ENCODE measurements at places on chromosomes 7 and 10. TPM values are rescaled to one million over a fixed set of nuclear protein-coding genes. Genes with fewer than 3 reads are reported as not detected.
A peak's percentile ranks its signal among the peaks of the same experiment; 100 is the strongest.

The TMEM196 gene
- not detected for total RNA-seq

The DCLRE1A gene
- total RNA-seq = 3.7 TPM

The PDCD11 gene
- total RNA-seq = 23.5 TPM

The P4HA1 gene
- total RNA-seq = 7.8 TPM

The CALCR gene
- total RNA-seq = not detected

The GPC2 gene
- 0.20 TPM for total RNA-seq

The ZNF511 gene
- total RNA-seq = 34.9 TPM

The SH2D4B gene
- total RNA-seq = 0.04 TPM

The PTPN12 gene
- 54.9 TPM for total RNA-seq

The CYP26C1 gene
- not detected for total RNA-seq

The SAP25 gene
- total RNA-seq = 0.32 TPM

The FGFR2 gene
- total RNA-seq = 27.4 TPM

The WNT2 gene
- not detected for total RNA-seq

The LRIT2 gene
- not detected for total RNA-seq

The SPDYE5 gene
- not detected for total RNA-seq

GRCh38 chr7:35792472-35792871 lies 8.4 kb upstream of the SEPTIN7 start:
- ATAC-seq = no peak

- no peak for ATAC-seq
These were observed 20.9 kb downstream of the ZMIZ1 start for GRCh38 chr10:79089632-79090031.

- no peak for ATAC-seq
These were observed 102.1 kb upstream of the WDR11 start for GRCh38 chr10:120749072-120749471.

DNA sequence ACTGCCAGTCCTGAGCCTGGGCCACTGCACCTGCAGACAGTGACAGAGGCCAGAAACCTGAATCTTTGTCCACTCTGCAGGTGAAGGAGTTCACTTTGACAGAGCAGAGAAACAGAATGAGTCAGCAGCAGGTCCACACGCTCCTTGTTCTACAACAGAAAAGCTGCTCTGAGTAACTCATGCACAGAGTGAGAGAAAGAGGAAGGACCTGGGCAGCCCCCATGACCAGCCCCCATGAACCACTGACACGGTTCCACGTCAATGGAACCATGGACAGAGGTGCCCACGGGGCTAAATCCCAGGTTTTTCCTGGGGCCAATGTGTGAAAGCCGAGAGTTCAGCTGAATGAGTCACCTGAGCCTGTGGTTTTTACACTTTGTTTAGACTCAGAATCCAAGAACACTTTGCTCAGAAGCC lies 40.8 kb upstream of the CTBP2 start:
- ATAC-seq = peak; percentile 48

- no peak for ATAC-seq
These were observed 232.5 kb downstream of the MAD1L1 start for GRCh38 chr7:2000153-2000687.

DNA sequence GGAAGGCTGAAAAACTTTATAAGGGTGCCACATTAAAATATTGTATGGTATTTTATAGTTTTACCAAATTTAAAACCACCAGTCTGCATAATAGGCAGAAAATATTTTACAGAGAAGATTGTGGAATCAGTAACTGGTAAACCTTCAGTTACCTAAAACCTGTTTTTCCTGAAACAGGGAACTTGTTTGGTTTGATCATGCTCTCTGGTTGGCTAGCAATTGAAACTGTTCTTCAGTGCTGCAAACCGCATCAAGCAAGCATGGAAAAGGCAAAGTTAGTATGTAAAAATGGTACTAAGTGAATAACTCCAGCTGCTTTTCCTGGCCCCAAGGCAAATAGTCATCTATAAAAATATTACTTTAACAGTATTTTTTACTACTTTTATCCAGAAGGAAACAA lies 316.9 kb upstream of the LRRN3 start:
- peak; percentile 75 for ATAC-seq

DNA sequence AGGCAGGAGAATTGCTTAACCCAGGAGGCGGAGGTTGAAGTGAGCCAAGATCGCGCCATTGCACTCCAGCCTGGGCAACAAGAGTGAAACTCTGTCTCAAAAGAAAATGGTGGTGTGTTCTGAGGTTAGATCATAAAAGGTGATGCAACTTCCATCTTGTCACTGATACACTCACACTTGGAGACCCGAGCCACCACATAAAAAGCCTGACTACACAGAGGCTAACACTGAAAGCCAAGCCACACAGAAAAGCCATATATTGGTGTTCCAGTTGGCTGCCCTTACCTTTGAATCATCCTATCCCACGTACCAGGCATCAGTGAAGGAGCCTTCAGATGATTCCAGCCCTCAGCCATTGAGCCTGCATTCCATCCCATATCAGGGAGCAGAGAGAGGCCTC lies 4.0 kb downstream of the MORN4 start:
- no peak for ATAC-seq

GRCh38 chr10:79393221-79393923 lies 46.1 kb downstream of the PPIF start:
- ATAC-seq = no peak

GRCh38 chr7:45721686-45722598 lies 147.8 kb downstream of the ADCY1 start:
- ATAC-seq = no peak

DNA sequence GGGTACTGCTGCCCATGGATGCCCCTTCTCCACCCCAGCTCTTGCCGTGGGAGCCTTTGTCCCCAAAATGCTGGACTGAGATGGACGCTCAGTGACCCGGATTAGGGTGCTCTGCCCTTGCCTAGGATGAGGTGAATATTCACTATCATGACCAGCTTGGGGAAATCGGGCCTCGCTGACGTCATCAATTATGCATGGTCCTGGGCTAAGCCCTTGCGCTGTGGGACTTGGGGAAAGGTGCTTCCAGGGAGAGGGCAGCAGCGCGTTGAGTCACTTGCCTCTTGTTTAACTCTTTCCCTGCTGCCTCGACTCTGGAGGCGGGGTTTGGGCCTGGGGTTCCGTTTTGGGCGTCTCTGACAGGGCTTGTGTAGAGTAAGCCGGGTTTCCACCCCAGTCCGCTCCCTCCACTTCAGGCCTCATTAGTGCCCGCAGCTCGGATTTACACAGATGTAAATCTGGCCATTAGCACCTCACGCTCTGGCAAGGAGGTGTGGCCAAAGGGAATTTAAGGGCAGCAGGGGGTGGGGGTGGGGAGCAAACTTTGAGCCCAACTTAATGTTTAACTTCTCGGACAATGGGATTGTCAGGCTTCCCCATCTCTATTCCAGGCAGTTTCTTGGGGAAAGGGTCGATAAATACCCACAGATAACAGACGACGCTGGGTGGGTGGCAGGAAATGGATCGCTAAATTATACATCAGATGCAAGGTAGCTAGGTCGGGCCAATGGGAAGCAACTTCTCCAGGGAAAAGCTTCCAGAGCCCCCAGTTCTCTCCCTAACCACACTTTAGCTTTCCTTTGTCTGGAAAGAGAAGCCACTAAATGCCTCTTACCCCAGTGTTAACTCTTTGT lies 51.3 kb upstream of the TCF7L2 start:
- ATAC-seq = peak; percentile 52

- ATAC-seq = peak; percentile 16
These were observed 21.4 kb downstream of the DNAJB6 start for GRCh38 chr7:157358041-157358752.

GRCh38 chr10:31603235-31604087 lies 284.4 kb downstream of the ZEB1 start:
- peak; percentile 96 for ATAC-seq

GRCh38 chr7:17608114-17608833 lies 309.8 kb downstream of the AHR start:
- no peak for ATAC-seq

- ATAC-seq = no peak
These were observed 92.8 kb upstream of the INSIG1 start for GRCh38 chr7:155204744-155205367.

DNA sequence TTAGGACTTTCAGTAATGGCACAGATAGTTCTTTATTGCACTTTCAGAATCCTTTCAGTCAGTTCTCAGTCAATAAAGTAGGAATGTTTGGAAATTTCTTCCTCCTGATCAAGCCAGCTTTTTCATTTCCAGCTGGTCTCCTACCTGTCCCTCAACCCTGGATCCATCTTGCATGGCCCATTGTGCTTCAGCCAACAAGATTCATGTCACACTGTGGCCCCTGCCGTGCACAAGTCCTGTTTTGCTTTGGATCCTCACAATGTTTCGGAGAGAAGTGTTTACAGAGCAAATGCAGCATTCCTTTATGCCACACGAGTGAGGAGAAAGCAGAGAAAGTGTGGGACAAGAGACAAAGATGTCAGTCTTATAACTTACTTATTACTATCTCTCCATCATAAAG lies 1694.7 kb upstream of the LRRTM3 start:
- ATAC-seq = no peak

DNA sequence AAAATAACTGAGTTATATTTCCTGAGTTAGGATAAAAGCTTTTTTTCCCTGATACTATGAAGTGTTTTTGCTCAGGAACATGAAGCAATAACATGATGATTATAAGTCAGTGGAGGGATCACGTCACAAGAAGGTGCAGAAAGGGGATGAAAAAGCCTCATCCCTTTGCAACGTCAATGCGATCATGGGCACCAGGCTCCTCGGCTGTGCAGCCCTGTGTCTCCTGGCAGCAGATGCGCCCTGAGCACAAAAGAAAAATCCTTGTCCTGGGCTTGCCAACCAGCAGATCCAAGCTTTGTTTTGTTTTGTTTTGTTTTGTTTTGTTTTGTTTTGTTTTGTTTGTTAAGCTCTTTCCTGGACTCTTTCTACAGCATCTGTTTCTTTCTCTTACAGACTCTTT lies 103.5 kb upstream of the PRSS1 start:
- ATAC-seq = no peak

DNA sequence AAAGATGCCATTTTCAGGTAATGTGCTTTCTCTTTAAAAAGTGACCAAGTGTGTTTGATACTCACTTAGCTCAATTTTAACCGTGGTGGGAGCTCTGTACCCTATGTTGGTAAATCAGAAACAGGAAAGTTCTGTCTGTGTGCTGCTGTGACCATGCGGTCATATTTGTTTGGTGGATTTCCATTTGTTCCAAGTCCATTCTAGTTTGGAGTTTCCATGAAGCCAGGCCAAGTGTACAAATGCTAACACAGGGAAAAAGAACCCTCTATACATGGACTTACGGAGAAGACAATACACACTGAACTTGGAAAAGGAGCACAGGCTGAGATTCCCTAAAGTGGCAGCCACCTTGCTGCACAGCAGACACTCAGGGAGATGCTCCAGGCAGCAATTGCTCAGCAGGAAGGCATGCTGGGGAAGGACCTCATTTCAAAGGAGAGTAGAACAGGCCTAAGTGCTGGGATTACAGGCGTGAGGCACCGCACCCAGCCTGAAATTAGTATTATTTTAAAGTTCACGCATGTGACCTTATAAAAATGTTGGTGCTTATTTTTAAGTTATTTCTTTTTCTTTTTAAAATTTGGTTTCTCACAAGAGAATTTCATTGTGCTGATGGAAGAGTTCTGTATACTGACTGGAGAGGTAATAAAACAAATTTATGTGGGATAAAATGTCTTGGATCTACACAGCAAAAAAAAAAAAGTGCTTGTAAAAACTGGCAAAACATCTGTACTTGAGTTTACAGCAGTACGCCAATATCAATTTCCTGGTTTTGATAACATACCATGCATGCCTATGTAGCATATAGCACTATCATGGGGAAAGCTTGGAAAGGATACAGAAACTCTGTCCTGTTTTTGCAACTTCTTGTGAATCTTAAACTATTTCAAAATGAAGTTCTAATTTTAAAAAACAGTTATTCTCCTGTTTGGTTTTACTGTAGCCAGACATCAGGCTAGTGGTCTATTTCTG lies 436.2 kb downstream of the KCNMA1 start:
- ATAC-seq = no peak

DNA sequence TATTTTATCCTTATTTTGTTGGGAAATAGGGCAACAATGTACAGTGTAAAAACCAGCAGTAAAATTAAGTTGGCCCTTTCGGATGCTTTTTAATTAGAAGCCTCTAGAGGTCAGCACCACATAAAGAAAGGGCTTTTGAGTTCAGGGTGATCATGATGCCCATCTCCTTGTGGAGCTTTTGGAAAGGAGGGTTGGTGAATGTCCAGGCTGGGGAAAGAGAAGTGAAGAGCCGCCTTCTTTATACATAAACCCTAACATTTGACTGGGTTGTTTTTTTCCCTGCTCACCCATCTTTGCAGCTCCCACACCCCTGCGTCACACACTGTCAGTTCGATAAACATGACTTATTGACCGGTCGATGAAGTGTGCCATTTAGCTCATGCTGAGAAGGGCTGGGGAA lies 29.8 kb downstream of the MTURN start:
- ATAC-seq = peak; percentile 29

GRCh38 chr7:3092468-3092867 lies 48.8 kb upstream of the CARD11 start:
- peak; percentile 41 for ATAC-seq

DNA sequence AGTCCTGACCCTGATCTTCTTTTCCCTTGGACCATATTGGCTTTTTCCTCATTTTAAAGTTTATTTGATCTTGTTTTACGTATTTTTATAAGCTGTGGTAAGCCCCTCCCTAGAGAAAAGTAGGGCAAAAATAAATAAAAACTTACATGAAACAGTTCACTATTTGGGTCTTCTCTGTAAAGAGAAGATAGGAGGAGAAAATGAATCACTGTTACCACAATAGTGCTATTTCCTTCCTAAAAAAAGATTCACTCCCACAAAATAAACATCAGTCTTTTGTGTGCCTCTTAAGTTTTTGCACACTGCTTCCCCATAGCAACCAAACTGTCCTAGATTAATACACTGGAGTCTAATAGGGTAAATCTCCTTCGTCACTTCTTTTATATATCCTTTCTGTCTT lies 1.4 kb upstream of the SVIL start:
- peak; percentile 44 for ATAC-seq

DNA sequence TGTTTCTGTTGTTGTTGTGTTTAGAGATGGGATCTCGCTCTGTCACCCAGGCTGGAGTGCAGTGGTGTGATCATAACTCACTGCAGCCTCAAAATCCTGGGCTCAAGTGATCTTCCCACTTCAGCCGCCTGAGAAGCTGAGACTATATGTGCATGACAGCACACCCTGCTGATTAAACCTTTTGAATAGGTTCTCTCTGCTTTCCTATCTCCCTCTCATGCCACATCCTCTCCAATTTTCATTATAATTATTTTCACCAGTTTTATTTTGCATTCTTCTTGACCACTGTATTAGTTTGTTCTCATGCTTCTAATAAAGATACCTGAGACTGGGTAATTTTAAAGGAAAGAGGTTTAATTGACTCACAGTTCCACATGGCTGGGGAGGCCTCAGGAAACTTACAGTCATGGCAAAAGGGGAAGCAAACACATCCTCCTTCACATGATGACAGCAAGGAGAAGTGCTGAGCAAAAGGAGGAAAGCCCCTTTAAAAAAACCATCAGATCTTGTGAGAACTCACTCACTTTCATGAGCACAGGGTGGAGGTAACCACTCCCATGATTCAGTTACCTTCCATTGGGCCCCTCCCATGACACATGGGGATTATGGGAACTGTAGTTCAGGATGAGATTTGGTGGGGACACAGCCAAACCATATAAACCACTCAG lies 12.9 kb downstream of the AGK start:
- ATAC-seq = no peak

GRCh38 chr10:77377678-77378352 lies 259.8 kb downstream of the KCNMA1 start:
- ATAC-seq = no peak

GRCh38 chr10:79021948-79022499 lies 46.7 kb upstream of the ZMIZ1 start:
- ATAC-seq = peak; percentile 54

All from esophagus mucosa (tissue), 1 donor.